Hematopoietic multipotent progenitor cell treated with erythropoietin and hydrocortisone succinate and interleukin-3 and kit ligand, for 8 days (in vitro differentiated cells): ENCODE measurements at places on chromosomes 6 and 20.

- DNase-seq: no peak
These were observed 117.2 kb downstream of the PDE10A start for GRCh38 chr6:165545806-165546205.

GRCh38 chr6:75484535-75484934, 9.1 kb downstream of the FILIP1 start:
- no peak for DNase-seq

- no peak for DNase-seq
These were observed 200.3 kb downstream of the ANKRD60 start for GRCh38 chr20:58028123-58028522.

DNA sequence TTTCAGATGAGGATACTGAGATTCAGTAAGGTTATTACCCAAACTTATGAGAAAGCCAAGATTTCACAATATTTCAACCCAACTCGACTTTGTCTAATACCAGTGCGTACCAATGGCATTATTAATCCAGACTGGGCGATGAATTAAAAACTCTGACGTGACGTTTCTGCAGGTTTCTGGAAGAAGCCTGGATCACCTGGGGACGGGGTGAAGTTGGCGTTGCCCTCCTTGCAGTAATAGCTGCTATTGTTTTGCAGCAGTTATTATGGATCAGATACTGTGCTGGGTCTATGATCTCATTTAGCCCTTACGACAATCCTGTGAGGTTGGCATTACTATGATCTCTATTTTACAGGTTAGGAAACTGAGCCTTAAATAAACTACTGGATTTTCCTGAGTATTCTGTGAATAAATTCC, 569 bp upstream of the CDC5L start:
- no peak for DNase-seq
